HCT116 (cell line): ENCODE measurements at places on chromosomes 2 and 18.

GRCh38 chr2:182359990-182360662 lies 66.7 kb downstream of the PDE1A start:
- DNase-seq: no peak

- peak; percentile 23 for DNase-seq
These were observed 392.7 kb upstream of the FANCL start for GRCh38 chr2:58633613-58634365.

GRCh38 chr2:49286045-49286444 lies 131.7 kb upstream of the FSHR start:
- DNase-seq: no peak

DNA sequence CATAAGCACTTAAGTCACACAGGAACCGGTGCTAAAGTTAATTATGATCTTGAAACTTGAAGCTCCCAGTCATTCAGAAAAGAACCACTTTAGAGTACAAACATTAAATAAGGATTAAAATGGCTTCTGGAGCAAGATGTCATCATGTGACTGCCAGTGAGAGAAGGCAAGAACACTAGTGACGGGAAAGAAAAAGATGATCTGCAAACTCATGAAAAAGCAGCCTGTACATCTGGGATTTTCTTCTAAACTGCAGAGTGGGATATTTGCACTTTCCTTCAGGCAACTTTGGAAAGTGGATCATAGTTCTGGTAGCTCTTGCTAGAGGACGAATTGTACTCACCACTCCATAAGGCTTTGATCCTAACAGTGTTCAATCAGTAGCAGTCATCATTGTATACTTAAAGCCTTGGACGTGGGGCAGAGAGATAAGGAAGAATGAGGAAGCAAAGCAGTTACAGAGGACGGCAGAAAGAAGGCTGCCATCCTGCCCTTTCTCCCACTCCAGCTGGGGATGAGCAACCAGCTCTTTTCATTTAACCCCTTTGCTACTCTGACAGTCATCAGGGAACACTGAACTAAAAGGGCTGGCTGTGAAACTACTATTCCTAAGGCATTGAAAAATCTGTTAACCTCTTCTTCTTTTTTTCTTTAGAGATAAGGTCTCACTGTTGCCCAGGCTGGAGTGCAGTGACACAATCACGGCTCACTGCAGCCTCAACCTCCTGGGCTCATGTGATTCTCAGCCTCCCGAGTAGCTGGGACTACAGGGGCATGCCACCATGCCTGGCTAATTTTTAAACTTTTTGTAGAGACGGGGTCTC lies 18.1 kb downstream of the ABHD3 start:
- DNase-seq: no peak

DNA sequence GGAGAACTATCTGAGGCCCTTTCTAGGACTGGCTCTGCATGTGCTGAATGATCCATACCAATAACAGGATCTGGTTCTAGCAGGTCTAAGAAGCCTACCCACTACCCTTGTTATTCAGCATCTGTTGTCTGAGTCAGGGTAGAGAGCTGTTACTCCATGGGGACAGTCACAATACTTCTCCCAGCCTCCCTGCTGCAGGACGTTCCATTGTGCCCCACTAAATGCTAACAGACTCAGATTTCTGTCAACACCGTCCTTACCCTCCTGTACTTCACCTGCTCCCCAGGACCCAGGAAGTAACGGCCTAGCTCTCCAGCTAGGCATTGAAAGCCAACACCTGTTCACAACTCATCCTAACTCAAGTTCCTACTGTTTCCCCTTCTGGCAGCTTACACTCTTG lies 719.7 kb upstream of the ID2 start:
- no peak for DNase-seq

- no peak for DNase-seq
These were observed 5.0 kb downstream of the LIMS2 start for GRCh38 chr2:127670055-127670956.

DNA sequence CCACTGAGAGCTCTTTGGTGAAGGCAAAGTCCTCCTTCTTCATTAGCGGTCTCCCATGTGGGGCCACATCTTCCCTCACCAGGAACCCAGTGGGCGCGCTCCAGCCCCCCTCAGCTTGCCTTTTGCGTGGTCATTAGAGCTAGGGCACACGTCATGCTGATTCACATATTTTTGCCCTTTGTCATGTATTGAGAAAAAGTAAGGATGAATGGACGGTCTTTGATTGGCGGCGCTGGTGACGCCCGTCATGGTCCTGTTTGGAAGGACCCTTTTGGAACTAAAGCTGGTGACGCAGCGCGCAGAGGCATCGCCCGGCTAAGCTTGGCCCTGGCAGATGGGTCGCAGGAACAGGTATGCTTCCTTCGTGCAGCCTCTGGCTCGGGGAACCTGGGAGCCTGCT lies 3.1 kb downstream of the SLC14A1 start:
- DNase-seq: no peak
